Activated effector memory CD4-positive, alpha-beta T cell treated with Interleukin-2 at 50 U/mL for 16 hours (primary cell): ENCODE measurements at places on chromosomes 2 and 18.

DNA sequence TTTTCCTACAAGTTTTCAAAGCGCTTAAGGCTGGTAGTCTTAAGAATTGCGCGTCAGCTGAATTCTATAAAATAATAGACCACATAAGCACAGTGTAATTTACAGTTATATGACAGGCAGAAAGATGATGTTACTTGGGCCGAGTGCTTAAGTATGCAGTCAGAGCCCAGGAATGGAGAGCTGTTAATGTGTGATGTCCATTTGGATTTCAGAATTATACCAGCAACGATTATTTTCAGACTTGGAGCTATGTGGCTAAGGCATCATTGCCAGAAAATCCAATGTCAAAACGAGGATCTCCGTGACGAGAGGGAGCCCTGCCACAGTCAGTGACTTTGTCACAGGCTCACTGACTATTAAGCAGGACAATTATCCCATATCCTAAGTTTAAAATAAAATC lies 3.4 kb downstream of the KLF7 start:
- no peak for DNase-seq

GRCh38 chr2:12343141-12343540 lies 373.6 kb upstream of the TRIB2 start:
- DNase-seq: no peak

DNA sequence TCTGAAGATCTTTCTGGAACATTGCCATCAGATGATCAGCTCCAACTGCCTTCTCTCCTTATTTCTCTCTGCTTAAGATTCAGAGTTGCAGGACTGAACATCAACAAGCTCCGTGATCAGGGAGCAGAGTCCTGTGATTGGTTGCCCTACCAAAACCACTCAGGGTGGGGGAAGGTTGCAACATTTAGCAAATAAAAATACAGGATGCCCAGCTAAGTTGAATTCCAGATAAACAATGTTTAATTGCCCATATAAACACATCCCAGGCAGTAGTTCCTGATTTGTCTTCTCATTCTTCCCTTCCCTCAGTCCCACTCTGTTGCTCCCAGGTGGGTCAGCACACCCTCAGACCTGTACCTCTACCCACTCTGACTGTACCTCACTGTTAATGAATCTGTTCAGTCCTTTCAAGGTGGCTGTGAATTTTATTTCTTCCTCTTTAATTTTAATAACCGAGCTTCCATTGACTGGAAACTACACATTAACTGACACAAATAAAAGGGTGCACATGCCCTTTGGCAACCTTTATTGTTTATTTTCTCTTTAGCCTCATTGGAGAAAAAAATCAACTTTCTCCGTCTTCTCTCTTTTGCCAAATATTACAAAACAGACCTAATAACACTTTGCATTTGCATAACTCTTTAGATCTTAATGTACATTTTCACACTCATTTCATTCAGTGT lies 167.1 kb upstream of the PKDCC start:
- DNase-seq: no peak

DNA sequence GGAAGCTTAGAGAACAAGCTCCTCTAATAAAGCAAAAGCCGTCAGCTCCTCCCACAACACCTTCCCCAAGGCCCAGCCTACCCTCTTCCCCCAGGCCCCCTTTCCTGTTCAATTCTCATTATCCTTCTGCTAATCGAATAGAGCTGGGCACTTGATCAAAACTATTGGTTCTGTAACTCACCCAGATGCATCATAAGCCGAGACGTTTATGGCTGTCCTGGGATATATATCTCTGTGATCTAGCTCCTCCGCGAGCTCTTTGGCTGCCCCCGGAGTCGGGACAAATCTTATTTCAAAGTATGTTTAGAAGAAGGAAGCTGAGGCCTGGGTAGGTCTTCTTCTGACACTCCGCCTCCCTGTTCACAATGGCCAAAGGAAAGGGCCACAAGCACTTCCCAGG lies 88.3 kb upstream of the KLHL29 start:
- DNase-seq: no peak

DNA sequence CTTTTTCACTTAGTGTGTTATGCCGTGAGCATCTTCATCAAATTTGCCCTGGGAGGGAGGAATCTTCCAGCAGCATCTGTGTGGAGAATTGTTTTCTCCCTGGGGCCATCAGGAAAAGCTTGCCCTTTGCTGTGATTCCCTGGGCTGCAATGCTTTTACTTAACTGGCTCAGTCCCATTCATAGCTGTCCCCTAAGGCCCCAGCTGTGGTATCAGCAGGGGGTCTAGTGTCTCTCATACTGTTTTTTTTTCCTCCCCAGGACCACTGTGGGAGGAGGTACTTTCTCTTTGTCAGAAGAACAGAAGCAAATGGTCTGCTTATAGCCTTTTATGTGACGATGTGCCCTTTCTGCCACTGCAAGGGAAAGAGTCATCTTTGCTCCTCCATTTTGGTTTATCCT lies 176.8 kb upstream of the CELF4 start:
- DNase-seq: no peak

GRCh38 chr2:74703373-74703772 lies 49.3 kb downstream of the SEMA4F start:
- no peak for DNase-seq

DNA sequence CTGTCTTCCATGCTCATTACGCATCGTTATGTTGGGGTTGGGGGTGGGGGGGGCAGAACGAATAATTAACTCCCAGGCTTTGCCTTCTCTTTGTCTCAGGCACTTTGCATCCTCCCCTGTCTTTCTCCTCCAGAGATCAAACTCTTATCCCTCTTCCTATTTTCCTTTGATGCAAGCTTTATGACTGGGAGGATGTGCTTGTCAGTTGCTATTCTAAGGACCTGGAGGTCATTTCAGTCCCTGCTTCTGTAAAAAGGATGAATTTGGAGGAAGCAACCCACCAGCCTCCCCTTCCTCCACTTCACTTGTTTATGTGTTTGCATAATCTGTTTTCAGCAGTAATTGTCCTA lies 87.5 kb downstream of the ZCCHC2 start:
- no peak for DNase-seq

- no peak for DNase-seq
Observed at GRCh38 chr2:195488567-195488966, 168.5 kb upstream of the SLC39A10 start.

DNA sequence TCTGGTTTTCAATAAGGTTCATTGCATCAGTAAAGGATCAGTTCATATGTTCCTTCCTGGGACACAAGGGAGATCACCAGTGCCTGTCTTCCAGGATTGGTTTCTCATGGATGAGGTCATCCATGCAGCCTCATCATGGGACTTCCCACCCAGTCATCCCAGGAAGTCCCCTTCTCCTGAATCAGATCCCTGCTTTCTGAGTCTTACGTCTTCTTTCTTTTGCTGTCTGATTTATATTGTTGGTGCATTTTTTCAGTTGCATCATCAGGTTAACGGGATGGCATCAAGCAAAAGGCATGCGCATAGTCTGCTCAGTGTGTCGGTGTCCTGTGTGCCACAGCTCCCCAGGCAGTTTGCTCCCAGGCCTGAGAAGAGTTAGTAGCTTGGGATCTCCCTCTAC lies 105.9 kb downstream of the SOX11 start:
- no peak for DNase-seq

DNA sequence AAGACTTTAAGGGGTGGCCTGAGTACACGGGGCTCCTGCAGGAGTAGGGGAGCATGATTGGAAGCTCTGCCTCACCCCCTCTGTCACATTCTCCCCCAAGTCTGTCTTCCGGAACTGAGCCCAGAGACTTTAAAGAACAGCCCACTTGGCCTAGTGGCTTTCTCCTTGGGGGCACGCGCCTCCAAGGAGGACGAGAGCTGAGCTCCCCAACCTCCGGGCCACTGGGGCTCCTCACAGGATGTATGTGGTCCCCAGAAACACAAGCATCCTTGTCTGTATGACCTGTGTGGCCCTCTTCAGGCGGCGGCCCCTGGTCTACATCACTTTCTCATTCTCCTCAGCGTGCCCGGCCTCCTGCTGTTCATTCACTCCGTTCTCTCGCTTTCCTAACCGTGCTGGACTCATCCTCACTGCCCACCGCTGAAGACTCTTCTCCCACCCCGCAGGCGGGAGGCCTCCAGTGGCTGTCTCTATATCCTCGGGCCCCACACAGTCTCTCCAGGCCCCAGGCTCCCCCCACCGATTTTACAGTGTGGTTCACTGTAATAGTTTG lies 23.7 kb downstream of the KCNF1 start:
- no peak for DNase-seq

DNA sequence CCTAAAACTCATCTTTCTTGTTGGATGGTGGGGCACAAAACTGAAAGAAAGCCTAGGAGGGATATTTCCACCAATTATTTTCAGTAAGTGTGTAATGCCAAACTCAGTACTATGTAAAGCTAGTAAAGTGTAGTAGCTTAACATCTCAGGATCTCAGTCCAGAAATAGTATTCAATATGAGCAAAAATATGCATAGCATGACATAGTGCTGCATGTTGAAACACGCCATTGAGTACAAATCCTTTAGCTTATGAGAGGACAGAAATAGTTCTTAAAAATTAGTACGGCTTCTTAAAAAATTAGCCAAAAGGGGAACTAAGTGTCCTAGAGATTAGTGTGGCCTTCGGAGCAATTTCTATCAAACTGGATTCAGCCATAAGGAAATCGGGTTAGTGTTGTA lies 21.7 kb upstream of the ATL2 start:
- DNase-seq: no peak

DNA sequence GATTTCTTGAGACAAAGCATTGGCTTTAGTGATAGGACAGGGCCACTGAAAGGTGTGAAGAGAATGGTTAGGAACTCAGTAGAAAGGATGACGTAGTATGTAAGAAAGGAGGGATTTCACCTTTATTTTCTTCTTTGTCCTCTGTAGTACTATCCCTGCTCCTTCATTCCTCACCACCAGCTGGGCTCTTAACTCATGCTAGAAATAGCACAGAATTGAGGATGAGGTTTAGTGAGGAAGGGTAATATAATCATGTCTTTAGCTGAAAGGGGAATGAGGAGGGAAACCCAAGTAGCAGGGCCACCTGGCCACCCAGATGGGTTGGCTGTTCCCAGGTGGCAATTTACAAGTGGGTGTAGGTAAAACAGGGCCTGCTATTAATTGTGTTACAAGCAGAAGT lies 15.2 kb downstream of the ACVR2A start:
- DNase-seq: no peak

DNA sequence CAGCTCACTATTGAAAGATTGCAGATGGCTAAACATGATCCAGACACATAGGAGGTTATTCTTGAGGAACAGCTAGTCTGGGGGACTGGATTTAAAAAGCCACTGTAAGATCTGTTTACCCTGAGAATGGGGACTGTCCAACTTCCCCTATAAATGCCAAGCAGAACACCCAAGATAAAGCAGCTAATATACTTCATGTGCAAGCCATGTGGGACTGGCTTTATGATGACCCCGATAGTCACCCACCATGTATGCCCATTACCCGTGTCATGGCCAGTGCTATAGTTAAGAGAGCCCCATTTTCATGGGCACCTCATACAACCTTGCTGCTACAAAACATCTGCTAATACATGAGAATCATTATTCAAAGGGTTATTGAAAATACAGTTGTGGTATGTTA lies 16.0 kb downstream of the YPEL5 start:
- no peak for DNase-seq

DNA sequence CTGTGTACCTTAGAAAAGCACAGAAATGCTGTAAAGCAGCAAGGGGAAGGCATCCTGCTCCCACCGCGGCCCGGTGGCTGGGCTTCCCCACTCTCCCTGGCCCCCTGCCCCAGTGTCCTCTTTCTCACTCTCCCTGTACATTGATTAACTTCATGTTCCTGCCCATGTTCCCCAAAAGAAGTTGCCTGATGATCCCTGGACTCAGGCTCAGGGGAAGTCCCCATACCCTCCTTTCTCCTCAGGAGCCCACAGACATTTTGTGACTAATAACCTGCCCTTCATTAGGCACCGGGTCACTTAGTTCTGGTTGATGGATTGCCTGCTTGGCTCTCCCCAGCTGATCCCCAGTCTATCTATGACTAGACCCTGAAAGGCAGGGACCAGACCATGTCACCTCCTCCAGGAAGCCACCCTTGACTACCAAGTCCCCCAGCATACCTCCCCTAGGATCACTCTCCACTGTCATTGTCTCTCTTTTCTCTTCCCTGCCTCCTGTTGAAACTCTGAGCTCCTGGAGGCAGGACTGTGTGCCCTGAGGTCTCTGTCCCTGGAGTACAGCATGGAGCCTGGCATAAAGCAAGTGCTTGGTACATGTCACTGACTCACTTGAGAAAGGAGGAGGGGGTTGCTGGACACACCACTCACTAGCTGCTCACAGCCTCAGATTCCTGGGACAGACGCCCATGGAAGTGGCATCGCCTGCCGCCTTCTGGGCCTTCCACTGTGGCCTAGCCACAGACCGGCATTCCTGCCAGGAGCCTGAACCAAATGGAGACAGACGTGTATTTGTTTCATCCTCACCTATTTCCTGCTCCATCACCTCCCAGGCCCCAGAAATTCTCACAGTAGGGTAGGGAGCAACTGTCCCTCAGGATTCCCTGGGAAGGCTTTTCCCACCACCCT lies 13.5 kb downstream of the MALL start:
- no peak for DNase-seq

GRCh38 chr2:241505781-241506201 lies 2.6 kb downstream of the STK25 start:
- no peak for DNase-seq

GRCh38 chr18:72086421-72086820 lies 457.7 kb downstream of the CBLN2 start:
- no peak for DNase-seq

- DNase-seq: no peak
Observed at GRCh38 chr18:30650499-30650898, 392.0 kb downstream of the DSC3 start.

DNA sequence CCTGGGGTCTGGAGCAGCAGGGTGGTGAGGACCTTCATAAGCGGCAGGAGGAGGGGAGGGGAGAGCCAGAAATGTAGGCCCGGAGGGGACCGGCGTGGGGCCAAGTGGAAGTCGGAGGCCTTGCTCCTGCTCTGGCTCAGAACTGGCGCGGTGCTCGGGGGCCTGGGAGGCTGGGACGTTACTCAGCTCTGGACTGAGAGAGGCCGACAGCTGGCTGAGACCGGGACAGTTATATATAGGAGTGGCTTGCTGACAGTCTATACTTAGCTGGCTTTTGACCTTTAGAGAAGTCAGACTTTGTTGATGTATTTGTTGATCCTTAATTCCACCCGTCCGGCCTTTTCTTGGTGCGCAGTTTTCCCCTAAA lies 15.7 kb downstream of the IGFBP5 start:
- DNase-seq: no peak

DNA sequence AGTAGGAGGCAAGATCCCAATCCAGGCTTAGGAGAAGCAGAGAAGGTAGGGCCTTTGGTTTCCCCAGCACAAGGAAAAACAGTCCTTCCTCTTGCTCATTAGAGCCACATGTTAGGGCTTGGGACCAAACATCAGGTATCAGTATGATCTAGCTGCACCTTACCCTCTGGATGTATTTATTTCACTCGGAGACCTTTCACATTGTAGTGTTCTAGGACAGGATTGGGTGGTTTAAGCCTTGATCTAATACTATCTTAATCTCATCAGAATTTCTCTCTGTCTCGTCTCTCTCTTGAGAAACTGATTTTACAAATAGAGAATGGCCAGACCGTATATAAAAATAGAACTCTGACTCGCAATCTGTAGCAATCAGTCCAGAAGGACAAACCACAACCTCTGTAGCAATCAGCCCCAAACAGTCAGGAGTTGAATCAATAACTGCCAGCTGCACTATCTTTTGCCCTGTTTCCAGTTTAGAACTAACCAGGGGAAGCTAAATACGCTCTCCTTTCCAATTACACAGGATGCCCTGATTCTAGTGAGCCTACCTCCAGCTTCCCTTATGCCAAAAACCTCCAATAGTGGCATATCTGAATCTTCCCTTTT lies 207.1 kb downstream of the TDRD15 start:
- no peak for DNase-seq
